ENCODE measurements at places on chromosomes 2 and 18.

DNA sequence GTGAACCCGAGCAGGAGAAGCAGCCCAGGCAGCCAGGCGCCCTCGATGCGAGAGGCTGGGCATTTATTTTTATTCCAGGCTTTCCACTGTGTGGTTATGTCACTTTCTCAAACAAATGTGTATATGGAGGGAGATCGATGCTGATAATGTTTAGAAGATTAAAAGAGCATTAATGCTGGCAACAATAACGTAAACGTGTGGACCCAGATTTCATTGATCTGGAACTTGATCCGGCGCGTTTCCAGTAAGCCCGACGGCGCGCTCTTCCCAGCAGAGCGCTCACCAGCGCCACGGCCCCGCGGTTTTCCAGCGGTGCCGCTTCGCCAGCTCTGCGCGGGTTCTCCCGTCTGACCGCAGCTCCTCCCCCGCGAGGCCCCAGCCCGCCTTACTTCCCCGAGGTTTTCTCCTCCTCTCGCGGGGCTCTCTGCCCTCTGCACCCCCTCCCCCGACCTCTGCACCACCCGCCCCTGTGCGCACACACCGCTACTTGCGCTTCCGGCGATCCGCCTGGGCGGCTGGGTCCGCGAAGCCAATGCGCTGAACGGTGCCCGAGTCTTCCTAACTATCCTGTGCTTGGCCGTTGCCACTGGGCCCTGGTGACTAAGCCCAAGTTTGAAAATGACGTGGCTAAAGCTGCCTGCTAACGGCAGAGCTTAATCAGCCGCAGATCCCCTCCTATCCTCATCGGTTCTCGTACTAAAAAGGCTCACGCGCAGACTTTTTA is 6.1 kb downstream of the ONECUT2 start:
- peak; percentile 41 for DNase-seq

DNA sequence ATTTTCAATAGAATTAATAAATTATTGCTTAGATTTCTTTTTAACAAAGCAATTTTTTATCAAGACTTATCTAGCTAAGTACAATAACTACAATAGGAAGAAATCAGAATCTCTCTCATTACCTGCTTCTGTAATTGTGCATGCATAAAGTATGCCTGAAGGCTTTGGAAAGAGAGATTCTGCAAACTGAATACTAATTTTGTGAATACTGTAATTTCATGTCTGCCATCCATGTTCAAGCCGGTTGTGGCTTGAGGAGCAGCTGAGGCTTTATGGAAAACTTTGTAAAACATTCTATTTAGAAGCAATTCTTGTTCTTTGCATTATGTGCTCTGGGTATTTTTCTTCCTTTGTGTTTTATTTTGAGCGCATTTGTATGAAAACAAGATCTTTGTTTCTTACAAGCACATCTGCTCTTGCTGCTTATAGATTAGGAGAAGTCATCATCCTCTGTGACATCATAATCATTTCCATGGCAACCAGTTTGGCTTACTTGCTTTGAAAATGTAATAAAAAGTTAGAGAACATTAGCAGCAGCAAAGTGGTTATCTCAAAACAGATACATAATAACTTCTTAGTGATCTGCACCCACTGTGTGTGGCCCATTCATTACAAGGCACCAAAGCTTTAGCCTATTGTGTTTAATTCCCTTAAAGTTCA is 16.0 kb upstream of the IKZF2 start:
- DNase-seq: no peak

- DNase-seq: no peak
Observed at GRCh38 chr18:28399781-28400362, 222.9 kb upstream of the CDH2 start.

GRCh38 chr2:191463790-191464189 is 214.1 kb upstream of the NABP1 start:
- DNase-seq: no peak

DNA sequence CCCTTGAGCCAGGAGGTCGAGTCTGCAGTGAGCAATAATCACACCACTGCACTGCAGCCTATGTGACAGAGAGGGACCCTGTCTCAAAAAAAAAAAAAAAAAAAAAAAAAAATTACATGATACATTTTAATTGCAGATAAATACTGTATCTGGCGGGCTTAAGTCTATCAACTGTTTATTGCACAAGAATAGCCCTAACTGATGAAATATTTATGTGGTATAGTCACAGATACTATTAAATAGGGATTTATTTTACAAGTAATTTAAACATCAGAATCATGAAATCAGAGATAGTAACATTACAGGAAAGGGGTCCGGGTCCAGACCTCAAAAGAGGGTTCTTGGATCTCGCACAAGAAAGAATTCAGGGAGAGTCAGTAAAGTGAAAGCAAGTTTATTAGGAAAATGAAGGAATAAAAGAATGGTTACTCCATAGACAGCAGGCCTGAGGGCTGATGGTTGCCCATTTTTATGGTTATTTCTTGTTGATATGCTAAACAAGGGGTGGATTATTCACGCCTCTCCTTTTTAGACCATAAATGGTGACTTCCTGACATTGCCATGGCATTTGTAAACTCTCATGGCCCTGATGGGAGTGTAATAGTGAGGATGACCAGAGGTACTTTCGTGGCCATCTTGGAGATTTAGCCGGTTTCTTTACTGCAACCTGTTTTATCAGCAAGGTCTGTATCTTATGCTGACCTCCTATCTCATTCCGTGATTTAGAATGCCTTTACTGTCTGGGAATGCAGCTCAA is 166.6 kb downstream of the PMAIP1 start:
- DNase-seq: no peak

- peak; percentile 99 for DNase-seq
Observed at GRCh38 chr18:36309436-36310391, 12.2 kb downstream of the FHOD3 start.

DNA sequence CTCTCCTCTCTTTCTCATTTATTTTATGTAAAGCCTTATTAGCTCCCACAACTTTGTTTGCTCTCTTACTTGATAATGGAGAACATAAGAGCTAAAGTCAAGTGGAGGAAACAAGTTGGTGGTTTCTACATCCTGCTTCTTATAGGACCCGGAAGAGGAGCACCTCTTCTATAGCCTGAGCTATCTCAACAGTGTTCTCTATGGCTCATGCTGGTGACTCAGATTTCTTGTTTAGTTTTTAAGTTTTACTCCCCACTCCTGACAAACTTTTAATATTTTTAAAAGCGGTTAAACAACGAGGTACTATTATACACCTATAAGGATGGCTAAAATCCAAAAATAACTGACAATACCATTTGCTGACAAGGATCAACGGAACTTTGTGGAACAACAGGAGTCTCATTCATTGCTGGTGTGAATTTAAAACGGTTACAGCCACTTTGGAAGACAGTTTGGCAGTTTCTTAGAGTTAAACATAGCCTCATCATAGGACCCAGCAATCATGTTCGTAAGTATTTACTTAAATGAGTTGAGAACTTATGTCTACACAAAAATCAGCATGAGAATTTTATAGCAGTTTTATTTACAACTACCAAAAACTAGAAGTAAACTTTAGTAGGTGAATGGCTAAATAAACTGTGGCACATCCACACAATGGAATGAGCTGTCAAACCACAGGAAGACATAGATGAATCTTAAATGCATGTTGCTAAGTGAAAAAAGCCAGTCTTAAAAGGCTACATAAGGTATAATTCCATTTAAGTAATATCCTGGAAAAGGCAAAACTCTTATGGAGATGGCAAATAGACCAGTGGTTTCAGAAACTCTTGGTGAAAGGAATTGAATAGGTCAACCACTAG is 12.7 kb upstream of the CDC42EP3 start:
- DNase-seq: peak; percentile 68

GRCh38 chr2:41521211-41521610 is 526.6 kb upstream of the PKDCC start:
- no peak for DNase-seq

Measured in ELR (cell line).